H1 (cell line): ENCODE measurements at places on chromosomes 2 and 18. TPM values are rescaled to one million over a fixed set of nuclear protein-coding genes. Genes with fewer than 3 reads are reported as not detected.

DNA sequence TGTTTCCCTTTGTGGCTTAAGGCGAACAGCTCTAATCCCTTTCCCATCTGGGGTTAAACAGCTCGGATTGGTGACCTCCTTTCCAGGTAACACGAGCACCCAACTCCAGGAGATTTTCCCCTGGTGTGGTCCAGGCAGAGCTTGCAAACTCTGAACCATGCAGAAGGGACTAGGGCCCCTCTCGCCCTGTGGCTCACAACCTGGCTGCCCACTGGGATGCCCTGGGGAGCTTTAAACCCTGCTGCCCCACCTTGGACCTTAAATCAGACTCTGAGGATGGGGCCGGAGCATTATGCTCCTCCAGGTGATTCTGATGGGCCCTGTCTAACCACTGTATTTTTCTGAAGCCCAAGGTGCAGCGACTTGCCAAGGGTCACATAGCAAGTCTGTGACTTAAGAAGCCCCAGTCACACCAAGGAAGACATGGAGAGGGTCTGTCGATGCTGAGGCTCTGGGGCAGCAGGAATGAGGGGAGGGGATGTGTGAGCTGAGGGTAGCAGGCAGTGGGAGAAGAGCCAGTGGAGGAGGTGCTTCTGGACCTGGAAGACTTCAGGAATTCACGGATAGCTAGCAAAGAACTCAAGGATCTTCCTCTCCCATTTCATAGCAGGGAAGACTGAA lies 5.9 kb downstream of the ARID5A start:
- no peaks in the 10 kb centered on the region for H3K36me3 ChIP-seq
- no peak overlapping the region for H3K4me3 ChIP-seq
- no peak overlapping the region for H3K27ac ChIP-seq
- DNase-seq: no peak
- H3K4me1 ChIP-seq: peaks cover 16% of the 10 kb centered on the region

OST4 gene
- total RNA-seq: 212 and 225 TPM in 2 replicates

GRCh38 chr18:11994703-11995444 lies 13.6 kb downstream of the IMPA2 start:
- peak overlapping the region; percentile 49; the same call in 1 of the 2 replicates for H3K27ac ChIP-seq
- H3K27me3 ChIP-seq: no peaks in the 10 kb centered on the region
- peaks cover 11% of the 10 kb centered on the region for H3K4me1 ChIP-seq
- H3K36me3 ChIP-seq: no peaks in the 10 kb centered on the region
- H3K4me3 ChIP-seq: peak overlapping the region; percentile 23

GRCh38 chr18:10590412-10590811 lies 64.6 kb downstream of the NAPG start:
- H3K4me1 ChIP-seq: no peaks in the 10 kb centered on the region
- DNase-seq: no peak
- H3K4me3 ChIP-seq: no peak overlapping the region
- H3K27ac ChIP-seq: no peak overlapping the region

EML4 gene
- total RNA-seq: 99.4 and 104 TPM in 2 replicates

GRCh38 chr2:64817453-64817852 lies 163.7 kb upstream of the SERTAD2 start:
- H3K4me1 ChIP-seq: no peaks in the 10 kb centered on the region
- H3K27me3 ChIP-seq: no peaks in the 10 kb centered on the region
- no peak overlapping the region for H3K4me3 ChIP-seq
- H3K36me3 ChIP-seq: no peaks in the 10 kb centered on the region
- DNase-seq: no peak
- H3K27ac ChIP-seq: no peak overlapping the region

DNA sequence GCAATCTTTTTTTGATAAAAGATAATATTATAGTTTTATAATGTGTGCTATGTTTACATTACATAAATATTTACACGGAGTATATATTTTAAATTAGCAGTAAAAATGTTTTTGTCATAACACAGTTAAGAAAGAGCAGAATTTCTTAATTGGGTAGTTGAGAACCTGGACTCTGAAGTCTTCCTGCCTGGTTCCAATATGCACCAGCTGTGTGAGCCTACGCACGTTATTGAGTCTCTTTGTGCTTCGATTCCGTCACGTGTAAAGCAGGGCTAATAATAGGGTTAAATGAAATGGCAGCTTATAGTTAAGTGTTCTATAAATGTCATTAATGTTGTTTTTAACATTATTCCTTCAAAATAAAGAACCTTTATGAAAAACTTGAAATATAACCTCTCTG lies 1.2 kb upstream of the CCDC88A start:
- no peaks in the 10 kb centered on the region for H3K36me3 ChIP-seq
- no peak overlapping the region for H3K4me3 ChIP-seq
- H3K27ac ChIP-seq: no peak overlapping the region
- DNase-seq: no peak
- no peaks in the 10 kb centered on the region; the same call in 1 of the 2 replicates for H3K27me3 ChIP-seq

DNA sequence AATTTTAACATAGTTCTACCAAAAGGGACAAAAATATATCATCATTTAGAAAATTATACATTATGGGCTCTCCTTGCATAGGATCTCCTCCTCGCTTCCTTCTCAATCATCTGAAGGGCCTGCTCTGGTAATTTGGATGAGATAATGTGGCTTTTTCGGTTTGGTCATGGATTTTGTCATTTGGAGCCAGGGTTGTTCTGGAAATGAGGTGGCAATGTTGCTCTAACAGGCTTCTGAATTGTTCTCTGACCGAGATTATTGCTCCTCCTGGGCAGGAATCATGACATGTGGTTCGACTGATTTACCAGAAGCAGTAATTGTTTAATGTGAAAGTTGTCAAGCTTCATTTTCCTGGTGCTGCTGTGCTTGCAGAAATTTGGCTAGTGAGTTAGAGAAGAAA lies 194.7 kb upstream of the ERBB4 start:
- H3K4me3 ChIP-seq: no peak overlapping the region
- no peaks in the 10 kb centered on the region for H3K27me3 ChIP-seq
- H3K36me3 ChIP-seq: no peaks in the 10 kb centered on the region
- no peaks in the 10 kb centered on the region for H3K4me1 ChIP-seq

DNA sequence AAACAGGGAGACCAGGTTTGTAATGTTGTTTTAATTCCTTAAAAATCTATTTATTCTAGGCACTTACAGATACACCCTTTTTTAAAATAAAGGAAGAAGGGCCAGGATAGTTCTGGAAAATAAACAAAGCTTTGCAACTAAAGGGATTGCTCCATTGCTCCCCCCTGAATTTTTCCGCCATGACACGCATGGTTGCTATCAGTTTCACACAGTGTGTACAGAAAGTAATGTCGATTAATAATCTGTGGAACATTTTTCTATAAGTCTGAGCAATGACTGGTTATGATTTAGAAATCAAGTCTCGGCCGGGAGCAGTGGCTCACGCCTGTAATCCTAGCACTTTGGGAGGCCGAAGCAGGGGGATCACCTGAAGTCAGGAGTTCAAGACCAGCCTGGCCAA lies 90.8 kb downstream of the GAREM1 start:
- H3K27me3 ChIP-seq: no peaks in the 10 kb centered on the region
- no peak overlapping the region for H3K4me3 ChIP-seq
- H3K27ac ChIP-seq: no peak overlapping the region
- H3K4me1 ChIP-seq: no peaks in the 10 kb centered on the region

DNA sequence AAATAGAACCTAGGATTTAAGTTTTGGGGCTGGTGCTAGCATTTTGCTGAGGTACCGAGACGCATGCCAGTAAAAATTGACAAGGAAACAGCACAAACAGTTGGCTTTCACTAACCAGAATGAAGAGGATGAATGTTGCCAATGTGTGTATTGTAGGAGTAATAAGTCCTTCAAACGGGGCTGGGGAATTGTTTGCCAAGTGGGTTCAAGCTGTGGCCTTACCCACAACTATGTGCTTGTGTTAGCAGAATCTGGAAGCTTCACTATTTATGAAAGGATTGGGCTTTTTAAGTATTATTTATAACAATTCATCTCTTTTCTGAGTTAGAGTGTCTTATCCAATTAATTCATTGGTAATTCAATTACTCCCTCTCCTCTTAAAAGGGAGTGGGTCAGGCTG lies 15.0 kb upstream of the KIF5C start:
- H3K36me3 ChIP-seq: no peaks in the 10 kb centered on the region
- 0 out of 2 replicates have a peak, but pooled peaks cover under 1% of the 10 kb centered on the region for H3K27me3 ChIP-seq
- no peak overlapping the region for H3K27ac ChIP-seq
- no peaks in the 10 kb centered on the region for H3K4me1 ChIP-seq
- DNase-seq: no peak
